ENCODE measurements at places on chromosomes 6 and 20.

GRCh38 chr6:109740787-109741186, 49.7 kb downstream of the FIG4 start:
- no peak for DNase-seq

DNA sequence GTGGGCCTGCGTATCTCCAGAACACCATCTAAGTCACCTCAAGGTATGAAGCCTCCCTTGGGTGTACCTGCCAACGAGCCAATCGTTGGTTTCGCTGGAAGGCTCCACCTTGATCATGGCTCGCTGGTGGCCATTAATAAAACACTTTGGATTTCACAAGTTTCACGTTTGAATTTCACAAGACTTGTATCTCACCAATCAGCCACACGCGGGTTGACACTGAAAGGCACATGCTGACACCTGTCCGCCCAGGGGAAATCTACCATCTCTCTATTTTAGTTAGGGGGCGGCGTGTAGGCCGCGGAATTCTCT, 586 bp upstream of the HMGA1 start:
- peak; percentile 55 for DNase-seq

DNA sequence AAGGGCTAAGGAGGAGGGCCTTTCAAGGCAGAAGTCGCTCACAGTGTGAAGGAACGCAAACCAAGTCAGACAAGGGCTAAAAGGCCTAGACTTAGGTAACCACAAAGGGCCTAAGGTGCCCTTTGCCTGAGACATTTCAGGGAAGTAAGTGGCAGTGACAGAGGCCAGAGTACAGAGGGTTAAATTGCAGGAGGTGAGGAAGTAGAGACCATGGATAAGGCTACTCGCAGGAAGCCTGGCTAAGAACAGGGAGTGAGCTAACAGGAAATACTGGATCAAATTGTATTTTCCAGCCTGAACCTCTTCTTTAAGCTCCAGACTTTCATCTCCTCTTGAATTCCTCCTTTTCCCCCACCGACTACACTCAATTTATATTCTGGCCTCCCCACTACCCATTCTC, 16.6 kb downstream of the ZHX3 start:
- DNase-seq = no peak

GRCh38 chr6:158304254-158304653, 8.0 kb upstream of the TULP4 start:
- DNase-seq = no peak

DNA sequence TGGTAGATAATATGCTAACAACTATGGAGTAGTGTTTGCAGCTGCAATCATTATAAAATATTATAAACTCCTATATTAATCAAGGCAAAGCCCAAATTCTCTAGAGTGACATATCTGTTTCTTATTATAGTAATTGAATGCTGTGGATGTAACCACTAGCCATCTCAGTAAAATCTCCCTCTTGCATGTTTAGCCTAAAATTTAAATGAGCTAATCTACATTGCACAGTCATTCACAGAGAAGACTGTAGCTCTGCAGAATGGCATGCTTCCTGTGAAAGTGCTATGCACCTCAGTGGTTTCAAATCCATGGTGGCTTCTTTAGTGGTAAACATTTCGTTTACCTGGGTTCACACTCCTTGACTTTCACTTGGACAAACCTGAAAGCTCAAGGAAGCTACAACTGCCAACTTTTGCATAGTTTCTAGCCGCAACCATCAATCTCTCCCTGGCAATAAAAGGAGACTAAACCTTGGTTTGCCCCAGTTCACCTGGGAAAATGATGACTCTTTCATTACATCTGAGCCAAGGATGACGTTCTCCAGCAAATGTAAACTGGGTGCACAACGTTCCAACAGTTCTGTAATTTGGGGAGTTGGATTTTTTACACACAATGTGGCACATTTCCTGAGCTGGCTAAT, 47.2 kb downstream of the FILIP1 start:
- DNase-seq = no peak
